ENCODE measurements at places on chromosomes 6 and 20.

GRCh38 chr6:146364816-146365594, 178.6 kb upstream of the RAB32 start:
- no peak for DNase-seq

GRCh38 chr20:55649254-55649653, 356.1 kb downstream of the CBLN4 start:
- no peak for DNase-seq

DNA sequence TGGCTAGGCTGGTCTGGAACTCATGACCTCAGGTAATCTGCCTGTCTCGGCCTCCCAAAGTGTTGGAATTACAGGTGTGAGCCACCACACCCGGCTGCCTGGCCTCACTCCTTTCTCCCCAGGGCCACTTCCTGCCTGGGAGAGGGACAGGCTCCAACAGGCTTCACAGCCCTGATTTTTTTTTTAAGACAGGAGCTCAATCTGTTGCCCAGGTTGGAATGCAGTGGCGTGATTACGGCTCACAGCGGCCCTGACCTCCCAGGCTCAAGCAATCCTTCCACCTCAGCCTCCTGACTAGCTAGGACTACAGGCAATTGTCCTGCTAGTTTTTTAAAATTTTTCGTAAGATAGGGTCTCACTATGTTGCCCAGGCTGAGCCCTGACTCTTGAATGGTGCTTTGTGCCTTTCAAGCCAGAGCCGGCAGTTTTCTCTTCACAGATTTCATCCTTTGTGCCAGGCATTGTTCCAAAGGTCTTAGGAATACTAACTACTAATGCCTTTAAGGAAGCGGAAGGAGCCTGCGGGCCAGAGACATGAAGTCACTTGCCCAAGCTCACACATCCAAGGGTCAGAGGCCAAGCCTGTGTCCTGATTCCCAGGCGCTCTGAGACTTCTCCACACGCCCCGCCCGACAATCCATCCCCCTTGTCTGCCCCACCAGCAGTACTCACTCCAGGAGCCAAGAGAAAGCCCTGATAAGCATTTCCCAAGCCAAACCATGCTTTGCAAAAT, 19.2 kb downstream of the CAPN11 start:
- DNase-seq = no peak

DNA sequence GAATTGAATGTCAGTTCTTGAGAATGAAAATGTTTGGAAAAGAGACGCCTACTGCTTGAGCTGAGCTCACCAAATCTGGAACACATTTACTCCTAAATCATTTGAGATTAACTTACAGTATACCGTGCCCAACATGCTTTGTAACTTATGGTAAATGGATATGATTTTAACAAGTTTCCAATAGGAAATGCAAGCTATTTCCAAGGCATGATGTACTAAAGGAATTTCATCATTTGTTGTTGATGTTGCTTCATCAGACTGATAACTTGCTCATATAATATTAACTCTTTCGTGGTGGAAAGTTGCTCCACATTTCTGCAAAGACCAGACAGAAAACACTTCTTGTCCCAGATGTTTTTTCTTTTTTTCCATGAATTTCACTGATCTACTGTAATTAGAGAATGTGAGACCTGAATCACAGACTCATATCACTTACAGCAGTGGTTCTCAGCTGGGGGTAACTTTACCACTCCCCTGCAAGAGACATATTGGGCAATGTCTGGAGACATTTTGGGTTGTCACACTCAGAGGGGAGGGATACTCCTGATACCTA, 116.6 kb upstream of the TRAF3IP2 start:
- no peak for DNase-seq

GRCh38 chr6:143232849-143233248, 172.2 kb downstream of the AIG1 start:
- DNase-seq = no peak

- no peak for DNase-seq
These were observed 94.7 kb downstream of the PHF3 start for GRCh38 chr6:63730311-63730710.

GRCh38 chr6:20169119-20169557, 43.1 kb downstream of the MBOAT1 start:
- no peak for DNase-seq

GRCh38 chr20:46640044-46640443, 11.2 kb downstream of the SLC13A3 start:
- DNase-seq = no peak

DNA sequence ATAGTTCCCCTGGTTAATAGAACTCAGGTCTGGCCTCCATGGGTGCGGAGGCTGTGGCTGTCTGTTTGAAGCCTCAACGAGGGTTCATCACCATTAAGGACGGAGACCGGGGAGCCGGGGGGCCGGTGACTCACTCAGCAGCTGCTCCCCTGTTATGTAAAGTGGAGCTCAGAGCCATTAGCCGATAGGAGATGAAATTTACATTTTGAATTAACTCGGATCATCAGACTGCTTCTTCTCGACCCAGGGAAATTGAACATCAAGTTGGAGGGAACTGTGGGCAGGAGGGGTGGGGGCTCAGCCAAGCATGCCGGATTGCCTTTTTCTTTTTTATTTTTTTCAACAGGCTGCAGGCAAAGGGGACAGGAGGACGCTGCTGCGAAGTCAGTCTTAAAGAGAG, 12.3 kb downstream of the PCK1 start:
- no peak for DNase-seq
